NCI-H2081 treated with DMSO at 0.1 percent for 48 hours (cell line): ENCODE measurements at places on chromosomes 4 and X.

- DNase-seq, result no peak
These were observed 36.6 kb downstream of the ZNF41 start for GRCh38 chrX:47446431-47446830.

- DNase-seq, result no peak
These were observed 401.5 kb upstream of the DIPK2B start for GRCh38 chrX:45602151-45602550.

DNA sequence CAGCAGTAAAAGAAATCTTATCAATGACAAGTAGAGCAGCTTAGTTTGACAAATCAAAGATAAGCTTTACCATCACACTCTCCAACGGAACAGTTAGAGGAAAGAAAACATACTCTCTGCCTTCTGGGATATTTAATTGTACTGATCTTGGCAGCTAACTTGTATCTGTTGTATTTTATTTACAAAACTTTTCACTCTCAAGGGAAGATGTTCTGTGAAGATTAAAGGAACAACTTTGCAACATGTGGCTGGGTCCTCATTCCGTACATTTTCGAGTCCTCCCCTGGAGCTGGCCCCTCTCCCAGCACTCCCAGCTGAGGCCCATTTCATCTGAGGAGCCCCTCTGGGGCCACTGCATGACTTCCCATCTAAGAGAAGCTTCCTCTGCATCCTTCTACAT, 74.4 kb downstream of the RPS3A start:
- no peak for DNase-seq

- no peak for DNase-seq
These were observed 876 bp downstream of the HPRT1 start for GRCh38 chrX:134460862-134461220.

DNA sequence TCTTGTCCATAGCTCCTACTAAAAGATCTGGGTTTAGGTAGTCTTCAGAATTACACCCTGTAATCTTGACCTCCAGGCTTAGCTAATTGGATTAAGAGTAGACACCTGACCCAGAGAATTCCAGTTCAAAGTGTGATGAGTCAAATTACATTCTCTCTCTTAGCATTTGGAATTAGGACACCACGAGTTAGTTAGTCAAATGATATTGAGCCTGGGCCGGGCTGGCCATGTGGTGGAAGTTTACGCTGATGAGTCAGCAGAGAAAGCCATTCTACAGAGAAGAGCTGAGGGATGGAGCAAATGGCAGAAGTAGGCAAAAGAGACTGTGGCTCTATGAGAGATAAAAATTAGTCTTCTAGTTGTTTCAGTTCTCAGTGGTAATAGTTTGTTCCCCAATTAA, 31.1 kb downstream of the CEP44 start:
- DNase-seq, result no peak

DNA sequence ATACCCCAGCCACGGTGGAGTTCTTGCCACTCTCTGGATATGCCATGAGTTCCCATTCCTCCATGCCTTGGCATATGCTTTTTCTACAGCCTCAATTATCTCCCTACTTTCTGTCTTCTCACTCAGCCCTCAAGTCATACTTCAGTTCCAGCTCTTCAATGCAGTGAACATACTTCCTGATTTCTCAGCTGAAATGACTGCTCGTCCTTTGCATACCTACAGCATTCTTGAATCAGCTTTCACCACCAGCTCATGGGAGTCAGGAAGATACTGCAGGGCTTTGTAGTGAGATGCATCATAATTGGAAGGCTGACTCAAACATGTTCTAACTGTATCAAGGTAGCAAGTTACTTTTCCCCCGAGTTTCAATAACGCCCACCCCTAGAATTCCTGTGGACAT, 118.4 kb downstream of the APBB2 start:
- no peak for DNase-seq

DNA sequence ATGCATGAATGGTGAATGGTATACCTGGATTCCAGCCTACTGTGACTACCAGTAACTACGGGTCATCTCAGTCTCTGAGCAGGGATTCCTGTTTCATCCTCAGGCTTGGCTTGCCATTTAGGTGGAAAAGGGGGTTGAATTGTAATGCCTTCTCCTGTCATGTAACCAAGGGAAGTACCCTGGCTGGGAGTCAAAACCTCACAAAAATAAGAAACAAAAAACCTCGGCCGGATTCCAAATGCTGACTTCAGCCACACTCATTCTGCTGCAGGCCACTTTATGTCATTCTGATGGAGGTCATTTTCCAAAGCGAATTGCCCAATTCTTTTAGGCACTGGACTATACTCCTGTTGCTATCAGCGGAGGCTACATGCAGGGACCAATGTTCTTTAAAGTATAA, 324.7 kb downstream of the LDB2 start:
- DNase-seq, result no peak

- no peak for DNase-seq
These were observed 78.6 kb upstream of the STS start for GRCh38 chrX:7068939-7069367.

- no peak for DNase-seq
These were observed 80.6 kb downstream of the ATXN3L start for GRCh38 chrX:13239272-13239671.

DNA sequence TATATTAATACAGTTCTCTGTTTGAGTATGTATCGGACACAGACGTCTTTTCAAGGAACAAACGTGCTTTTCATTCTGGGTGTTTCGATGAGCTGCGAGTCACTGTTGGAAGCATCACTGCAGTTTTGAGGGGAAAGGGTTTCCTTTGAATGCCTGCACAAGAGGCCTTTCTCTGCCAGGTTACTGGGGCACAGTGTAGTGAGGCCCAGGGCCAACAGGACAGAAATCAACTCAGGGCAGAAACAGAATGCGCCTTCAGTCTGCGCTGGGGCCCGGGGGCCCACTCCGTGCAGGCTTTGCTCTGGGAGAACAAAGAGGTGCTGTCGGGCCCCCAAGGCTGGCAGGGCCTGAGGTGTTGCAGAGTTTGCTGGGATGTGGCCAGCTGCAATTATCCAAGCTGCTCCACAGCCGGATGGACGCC, 2.3 kb upstream of the PPP2R3B start:
- no peak for DNase-seq

GRCh38 chr4:87360338-87360935, 30.6 kb downstream of the HSD17B11 start:
- DNase-seq, result no peak

DNA sequence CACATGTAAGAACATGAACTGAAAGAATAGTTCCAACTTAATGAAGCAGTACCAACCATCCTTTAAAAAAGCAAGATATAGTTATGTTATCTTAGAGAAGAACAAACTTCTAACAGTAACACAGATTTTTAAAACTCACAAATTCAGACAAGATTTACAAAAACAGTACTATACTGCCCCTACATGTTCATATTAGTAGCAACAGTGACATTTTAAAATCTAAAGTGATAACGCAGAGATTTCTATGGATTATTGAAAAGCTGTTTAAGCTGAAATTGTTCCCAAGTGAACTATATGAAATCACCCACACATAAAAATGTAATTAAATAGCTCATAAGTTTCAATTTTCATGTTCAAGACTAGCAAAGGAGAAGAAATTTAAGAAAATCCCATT, 166.0 kb downstream of the FBXW7 start:
- DNase-seq, result no peak

DNA sequence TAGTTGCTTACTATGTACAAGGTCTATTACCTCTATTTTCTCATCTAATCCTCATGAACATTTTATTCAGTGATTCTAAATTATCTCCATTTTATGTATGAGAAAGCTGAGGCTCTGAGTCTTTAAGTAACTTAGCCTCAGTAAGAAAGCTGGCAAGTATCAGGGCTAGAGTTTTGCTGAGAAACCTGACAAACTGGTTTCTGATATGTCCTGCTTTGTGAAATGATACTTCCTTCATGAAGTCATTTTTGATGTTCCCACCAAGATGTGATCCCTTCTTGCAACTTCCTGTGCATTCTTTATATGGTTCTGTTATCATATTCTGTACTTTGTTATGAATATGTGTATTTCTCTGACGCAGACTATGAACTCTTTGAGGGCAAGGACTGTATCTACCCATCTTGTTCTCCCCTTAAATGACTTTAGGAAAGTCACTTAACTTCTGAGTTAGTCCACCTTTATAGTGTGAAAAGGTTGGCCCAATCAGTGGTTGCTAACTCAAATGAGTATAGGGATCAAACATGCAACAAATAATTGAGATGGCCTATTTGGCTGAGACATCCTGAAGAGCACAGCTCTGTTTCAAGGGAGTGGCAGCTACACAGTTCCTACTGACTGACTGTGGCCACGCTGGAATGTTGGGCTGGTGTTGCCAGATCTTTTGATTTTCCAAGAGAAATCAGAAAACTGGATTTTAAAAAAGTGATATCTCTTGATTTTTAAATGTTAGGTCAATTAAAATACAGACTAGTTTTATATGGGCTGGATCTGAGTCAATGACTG, 127.9 kb upstream of the AMOT start:
- no peak for DNase-seq

- no peak for DNase-seq
These were observed 95.4 kb upstream of the BANK1 start for GRCh38 chr4:101695176-101695575.

GRCh38 chrX:7254144-7254543, 106.2 kb upstream of the PUDP start:
- DNase-seq, result no peak

DNA sequence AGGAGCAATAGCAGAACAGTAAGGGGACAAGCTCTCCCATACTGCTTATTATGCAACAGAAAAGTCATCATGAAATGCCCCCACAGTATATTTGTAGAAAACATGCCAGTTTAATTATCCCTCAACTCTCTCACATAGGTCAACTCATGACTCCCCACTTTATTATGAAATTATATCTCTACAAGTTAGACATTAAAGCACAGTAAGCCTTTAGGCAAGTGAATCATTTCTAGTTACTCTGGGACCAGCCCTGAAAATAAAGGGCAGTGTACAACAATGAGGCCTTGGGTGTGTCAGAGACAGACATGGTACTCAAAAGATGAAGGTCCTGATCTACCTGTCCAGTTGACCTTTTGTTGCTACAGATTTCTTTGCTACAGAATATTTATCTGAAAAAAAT, 191.9 kb downstream of the FBXW7 start:
- DNase-seq, result no peak

GRCh38 chr4:169068423-169068822, 58.4 kb upstream of the CBR4 start:
- DNase-seq, result no peak

- no peak for DNase-seq
These were observed 758.1 kb downstream of the SH3BGRL start for GRCh38 chrX:81959964-81960363.

- DNase-seq, result no peak
These were observed 148.7 kb downstream of the REPS2 start for GRCh38 chrX:17095161-17095560.

- no peak for DNase-seq
These were observed 12.3 kb upstream of the SYTL5 start for GRCh38 chrX:37993837-37994619.

DNA sequence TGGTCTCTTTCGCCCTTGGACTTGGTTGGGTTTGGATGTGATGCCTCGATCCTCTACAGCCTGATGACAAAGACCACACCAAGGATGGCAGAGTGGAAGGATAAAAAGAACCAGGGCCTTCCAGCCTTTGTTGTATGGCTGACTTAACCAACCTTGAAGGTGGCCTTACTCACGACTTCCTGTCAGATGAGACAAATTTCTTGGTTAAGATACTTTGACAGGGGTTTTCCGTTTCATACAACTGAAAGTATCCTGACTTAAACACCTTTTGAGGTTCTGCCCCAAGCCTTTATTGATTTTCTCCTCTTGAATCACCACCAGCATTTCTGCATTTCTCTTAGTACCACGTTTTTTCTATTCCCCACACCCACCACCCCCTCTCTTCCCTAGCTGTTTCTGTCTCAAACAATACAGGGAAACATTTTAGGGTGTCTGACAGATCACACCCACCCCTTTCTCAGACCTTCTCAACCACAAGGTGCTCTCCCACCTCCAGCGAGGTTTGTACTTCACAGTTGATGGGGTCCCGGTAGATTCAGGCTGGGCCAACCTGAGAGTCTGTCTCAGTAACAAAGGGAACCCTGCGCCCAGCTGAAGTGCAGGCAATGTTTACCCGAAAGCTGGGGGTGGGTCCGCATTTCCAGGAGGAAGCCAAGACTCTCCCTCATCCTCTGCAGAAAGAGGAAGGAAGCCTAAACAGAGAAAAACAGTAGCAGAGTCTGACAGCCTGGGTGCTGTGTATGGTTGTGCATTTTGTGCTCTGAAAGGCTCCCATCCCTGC, 5.0 kb upstream of the TSPAN5 start:
- DNase-seq, result no peak

DNA sequence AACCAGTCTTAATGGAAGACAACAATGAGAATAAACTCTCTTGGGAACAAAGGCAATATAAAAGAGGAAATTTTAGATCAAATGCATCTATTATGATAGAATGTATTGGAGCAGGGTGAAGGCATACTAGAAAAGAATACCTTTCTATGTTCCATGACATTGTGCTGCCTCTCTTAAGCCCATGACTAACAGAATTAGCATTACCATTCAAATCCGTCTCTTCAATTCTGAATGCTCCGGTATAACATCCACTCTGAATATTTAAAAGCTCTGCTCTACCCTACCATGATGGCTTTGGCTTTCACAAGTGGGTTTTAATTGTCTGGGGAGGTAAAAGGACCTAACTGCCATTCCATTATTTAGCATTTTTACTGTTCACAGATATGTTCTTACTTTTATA, 1878.4 kb downstream of the ARAP2 start:
- no peak for DNase-seq

DNA sequence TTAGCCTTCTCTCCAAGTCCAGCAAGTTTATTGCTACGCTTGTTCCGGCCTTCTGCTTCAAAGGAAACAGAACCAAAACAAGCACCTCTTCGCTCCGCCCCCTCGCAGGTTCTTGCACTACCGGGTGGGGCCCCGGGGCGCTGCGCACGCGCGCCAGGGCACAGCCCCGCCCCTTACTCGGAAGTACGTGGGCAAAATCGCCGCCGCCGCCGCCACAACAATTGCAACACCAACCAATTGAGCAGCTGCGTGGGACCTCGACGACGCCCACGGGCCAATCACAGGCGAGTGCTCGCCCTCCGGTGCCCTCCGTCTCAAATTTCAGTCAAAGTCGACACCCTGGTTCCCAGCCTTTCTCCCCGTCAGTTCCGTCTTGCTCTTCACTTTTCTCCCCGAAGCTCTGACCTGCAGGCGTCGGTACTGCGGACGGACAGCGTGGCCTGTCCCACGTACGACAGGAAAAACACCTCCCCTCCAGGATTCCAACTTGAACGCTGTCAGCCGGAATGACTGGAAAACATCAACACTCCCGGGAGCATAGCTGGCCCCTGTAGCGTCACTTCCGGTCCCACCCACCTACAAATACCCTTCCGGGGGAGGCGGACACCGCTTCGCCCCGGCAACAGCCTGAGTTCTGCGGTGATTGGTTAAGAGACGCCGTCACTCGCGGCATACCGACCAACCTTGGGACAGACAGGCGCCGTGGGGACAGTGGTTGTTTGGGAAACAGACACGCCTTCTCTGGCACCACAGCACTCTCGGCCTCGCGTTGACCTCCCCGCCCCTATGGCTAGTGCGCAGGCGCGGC, 624 bp upstream of the OTUD5 start:
- peak; percentile 85 for DNase-seq

- peak; percentile 45 for DNase-seq
These were observed 16.3 kb upstream of the ESX1 start for GRCh38 chrX:104270916-104271512.

- no peak for DNase-seq
These were observed 61.3 kb downstream of the SEPTIN11 start for GRCh38 chr4:77010841-77011354.

- no peak for DNase-seq
These were observed 29.3 kb upstream of the HGFAC start for GRCh38 chr4:3412257-3413020.

GRCh38 chr4:24930151-24930550, 17.3 kb upstream of the CCDC149 start:
- no peak for DNase-seq

GRCh38 chr4:141713771-141714445, 77.5 kb downstream of the IL15 start:
- no peak for DNase-seq
